ENCODE measurements at places on chromosomes 3 and 15. TPM values are rescaled to one million over a fixed set of nuclear protein-coding genes. Genes with fewer than 3 reads are reported as not detected.

DNA sequence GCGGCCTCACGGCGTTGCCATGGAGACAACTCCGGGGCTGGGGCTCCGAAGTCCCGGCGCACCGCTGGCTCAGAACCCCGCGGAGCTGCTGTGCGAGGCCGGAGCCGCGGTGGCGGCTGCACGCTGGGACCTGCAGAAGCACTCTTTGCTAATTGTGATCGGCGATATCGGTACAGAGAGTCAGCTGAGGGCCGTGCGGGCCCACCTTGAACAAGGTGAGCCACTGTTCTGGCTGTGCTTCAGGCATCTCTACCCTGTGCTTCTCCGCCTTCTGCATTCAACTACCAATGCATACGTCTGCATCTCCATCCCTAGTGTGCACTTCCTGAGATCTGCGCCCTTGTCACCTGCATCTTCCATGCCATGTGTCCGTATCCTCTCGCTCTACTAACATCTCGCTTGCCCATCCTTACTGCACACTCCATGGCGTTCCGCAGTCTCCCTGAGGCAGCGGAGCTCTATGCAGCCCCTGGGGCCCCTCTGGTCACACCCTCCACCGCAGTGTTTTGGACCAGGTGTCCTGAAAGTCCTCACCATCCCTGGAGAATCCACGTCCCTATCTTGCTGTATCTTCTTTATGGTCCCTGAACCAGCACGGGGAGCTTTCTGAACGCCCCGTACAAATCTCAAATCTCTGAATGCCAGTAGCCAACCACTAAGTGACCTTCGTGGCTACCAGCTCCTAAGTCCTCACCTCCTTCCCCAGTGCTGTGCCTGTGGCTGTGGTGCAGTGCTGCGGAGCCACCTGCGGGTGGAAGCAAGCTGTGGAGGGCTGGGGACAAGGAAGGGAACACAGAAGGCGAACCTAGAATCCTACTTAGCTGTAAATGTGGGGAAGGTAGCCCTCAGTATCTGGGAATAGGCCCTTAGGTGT is 6.2 kb upstream of the MAP1A start:
- DNase-seq: peak; percentile 80

The DAZL gene
- not detected for total RNA-seq

The LRRC2 gene
- total RNA-seq: 10.2 TPM

GRCh38 chr15:73909651-73910050 is 16.6 kb upstream of the LOXL1 start:
- no peak for DNase-seq

DNA sequence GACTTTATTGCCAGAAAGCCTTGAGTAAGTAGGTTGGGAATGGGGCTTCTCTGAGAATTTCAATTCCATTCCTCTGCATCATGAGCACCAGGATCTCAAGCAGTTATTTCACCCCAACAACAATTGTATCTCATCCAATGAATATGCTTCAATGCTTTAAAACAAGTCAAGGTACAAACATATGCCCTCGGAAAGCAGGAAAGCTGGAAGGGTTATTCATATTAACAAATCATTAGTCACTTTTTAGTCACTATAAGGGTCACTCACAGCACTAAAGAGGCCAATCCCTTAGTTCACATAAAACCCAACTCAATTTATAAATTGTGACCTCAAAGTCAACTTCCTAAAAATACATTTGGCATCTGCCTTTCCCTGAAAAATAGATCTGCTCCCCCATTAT is 16.2 kb downstream of the MB21D2 start:
- no peak for DNase-seq

DNA sequence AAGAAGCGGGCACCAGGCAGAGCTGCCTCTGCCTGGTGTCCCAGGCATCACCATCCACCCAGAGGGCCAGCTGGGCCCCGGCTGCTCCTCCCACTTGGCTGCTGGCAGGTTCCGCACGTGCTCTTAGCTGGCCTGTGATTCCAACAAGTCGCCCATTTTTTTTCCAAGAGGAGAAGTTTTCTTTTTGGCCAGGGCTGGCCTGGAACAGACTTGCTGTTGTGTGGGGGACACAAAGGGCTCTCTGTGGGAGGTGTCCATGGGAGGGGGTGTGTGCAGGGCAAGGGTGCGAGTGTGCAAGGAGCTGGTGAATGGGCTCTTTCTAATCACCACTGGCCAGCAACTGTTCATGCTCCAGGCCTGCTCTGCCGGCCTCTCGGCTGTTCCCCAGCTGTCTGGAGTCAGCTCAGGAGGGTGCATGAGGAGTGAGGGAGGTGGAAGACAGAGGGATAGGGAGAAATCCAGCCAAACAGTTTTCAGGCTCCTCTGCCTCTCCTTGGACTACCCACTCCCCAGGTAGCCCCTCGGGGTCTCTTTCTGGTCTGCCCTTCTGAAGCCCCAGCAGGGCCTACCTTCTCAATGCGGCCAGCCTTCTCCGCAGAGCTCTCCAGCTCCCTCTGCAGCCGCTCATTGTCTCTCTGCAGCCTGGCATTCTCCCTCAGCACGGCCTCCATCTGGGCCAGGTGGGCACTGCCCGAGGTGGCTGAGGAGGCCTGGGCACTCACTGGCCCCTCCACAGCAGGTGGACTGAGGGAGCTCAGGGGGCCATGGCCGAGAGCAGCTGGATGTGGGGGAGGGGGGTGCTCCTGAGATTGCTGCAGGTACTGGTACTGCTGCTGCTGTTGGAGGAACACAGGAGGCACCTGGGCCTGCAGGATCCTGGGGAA is 7.1 kb downstream of the AMOTL2 start:
- peak; percentile 75 for DNase-seq

GRCh38 chr3:186094696-186095425 is 14.0 kb downstream of the ETV5 start:
- DNase-seq: no peak

DNA sequence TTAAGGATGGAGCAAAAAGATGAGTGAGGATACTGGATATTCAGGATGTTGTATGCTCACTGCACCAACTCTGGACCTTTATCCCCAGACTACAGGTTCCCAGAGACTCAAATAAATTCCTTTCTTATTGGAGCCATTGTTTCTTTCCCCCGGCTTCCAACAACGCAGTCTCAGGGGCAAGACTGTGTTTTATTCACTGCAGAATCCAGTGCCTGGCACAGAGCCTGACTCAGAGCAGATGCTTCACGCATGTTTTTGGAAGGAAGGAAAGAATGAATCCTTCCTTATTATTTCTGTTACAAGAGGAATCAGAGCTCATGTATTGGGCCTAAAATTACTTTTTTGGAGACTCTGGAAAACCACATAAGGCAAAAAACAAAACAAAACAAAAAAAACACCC is 96.0 kb upstream of the VGLL4 start:
- no peak for DNase-seq

DNA sequence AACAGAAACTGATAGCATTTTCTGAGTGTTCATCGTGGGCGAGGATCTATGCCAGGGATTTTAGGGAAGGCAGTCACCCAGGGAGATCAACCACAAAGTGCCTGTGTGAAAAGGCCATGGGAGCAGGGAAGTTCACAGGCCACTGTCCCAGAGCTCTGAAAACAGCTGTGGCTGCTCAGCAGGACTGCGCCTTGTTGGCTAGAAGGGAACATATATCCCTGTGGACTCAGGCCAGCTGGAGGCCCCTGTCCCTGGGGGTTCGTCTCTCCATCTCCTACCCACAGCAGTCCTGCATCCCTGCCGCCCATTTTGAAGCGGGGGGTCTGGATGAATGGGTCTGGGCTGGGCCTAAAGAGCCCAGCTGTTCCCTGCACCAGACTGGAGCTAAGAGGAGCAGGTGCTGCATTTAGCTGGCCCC is 27.8 kb downstream of the PPCDC start:
- no peak for DNase-seq

DNA sequence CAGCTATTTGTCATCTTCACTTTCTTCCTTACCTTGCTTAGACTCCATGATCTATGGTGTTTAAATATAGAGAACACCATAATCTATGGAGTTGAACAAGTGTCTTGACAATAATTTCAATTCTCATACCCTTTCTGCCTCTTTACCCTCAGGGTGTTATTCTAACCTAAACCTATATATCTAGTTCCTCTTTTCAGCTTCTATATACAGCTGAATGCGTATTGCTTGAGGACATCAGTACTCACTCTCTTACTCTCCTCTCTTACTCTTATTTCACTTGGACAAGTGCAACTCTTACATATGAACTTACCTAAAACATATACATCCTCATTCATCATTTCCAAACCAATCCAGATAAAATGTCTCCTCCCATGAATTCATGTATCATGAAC is 187.1 kb downstream of the RAP2B start:
- DNase-seq: no peak

DNA sequence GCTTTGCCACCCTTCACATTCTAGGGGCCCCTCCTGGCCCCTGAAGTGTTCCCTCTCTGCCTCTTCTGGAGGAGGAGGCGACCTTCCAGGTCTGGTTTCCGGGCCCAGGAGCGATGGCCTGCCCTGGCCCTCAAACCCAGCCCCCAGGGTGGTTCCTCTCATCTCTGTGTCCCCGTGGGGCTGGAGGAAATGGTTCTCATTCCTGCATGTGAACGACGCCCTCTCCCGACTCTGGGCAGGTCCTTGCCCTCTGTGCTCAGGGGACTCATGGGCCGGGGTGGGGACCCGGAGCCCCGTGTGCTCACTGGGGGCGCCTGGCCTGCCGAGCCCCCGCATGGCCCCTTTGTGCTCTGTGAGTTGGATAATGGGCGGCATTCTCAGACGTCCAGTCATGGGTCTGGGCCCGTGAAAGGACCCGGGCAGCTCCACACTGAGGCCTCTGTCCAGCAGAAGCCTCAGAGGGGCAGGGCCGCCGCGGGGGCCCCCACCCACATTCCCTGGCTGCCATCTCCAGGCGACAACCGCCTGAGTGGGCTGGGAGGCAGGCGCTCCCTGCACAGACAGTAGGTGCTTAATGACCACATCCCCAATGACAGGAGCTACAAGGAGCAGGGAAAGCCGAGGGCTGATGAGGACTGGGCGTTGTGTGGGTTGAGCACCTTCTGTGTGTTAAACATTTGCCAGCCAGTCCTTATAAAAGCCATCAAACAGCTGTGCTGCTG is 5.5 kb upstream of the PLXND1 start:
- peak; percentile 92 for DNase-seq

The STAG1 gene
- 29.3 TPM for total RNA-seq

DNA sequence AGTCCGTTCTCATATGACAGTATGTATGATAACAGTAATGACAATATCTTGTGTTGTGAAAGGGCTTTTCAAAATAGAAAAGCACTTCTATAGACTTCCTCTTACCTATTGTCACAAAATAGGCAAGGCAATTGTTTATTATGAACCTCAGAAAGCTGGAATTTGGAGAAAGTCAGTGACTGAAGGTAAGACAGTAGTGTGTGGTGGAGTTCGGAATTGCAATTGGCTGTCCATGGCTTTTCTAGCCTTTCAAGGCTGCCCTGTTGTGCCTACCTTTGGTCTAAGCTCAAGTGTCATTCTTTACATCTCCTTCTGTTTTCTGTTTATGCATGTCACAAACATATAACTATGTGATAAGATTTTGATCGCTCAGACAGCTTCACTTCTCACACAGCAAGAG is 219.3 kb upstream of the NR2E3 start:
- DNase-seq: no peak

The SPSB4 gene
- 8.2 TPM for total RNA-seq

The P2RY13 gene
- total RNA-seq: not detected

All from endodermal cell (in vitro differentiated cells).